ENCODE measurements at places on chromosomes 1 and 21.

DNA sequence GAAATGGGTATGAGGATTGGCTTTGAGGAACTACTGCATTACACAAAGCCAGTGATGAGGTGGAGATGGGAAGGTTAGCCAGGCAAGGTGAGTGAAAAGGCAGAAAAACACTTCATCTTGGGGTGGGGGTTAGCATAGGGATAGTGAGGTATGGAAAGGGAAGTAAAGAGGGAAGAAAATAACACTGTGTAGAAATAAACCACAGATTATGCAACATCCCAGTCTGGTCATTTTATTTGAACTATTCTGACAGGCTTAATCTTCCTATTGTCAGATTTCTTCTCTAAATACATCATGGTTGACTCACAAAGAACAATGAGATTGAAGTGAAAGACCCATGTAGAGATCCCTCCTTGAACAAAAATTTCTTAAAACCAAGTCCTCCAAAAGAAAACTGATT is 640.2 kb downstream of the PTPRC start:
- no peak for DNase-seq

DNA sequence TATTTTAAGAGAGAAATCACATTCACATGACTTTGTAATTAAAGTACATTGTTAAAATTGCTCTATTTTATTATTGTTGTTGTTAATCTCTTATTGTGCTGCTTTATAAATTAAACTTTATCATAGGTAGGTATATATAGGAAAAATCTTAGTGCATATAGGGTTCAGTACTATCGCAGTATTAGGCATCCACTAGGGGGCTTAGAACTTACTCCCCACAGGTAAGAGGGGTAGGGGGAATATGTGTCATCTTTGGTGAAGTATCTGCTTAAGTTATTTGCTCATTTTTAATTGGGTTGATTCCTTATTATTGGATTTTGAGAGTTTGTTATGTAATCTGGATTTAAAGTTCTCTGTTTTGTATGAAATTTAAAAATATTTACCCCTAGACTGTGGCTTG is 385.2 kb downstream of the DUSP10 start:
- no peak for DNase-seq

DNA sequence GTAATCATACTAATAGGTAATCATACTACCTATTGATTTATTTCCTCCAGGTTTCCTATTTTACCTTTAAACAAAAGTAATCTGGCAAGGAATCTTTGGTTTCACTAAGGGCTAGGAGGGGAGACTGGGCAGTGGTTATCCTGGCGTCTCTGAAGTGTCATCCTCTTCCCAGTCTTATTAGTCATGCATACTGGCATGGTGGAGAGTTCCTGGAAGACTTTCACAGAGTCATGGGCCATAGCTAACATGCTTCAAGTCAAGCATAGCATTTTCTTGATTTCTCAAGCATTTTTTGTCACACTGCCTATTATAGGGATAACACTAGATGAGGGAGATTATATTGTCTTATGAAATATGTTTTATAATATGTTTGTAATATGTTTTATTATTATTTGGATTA is 64.0 kb upstream of the ASB17 start:
- DNase-seq = no peak

DNA sequence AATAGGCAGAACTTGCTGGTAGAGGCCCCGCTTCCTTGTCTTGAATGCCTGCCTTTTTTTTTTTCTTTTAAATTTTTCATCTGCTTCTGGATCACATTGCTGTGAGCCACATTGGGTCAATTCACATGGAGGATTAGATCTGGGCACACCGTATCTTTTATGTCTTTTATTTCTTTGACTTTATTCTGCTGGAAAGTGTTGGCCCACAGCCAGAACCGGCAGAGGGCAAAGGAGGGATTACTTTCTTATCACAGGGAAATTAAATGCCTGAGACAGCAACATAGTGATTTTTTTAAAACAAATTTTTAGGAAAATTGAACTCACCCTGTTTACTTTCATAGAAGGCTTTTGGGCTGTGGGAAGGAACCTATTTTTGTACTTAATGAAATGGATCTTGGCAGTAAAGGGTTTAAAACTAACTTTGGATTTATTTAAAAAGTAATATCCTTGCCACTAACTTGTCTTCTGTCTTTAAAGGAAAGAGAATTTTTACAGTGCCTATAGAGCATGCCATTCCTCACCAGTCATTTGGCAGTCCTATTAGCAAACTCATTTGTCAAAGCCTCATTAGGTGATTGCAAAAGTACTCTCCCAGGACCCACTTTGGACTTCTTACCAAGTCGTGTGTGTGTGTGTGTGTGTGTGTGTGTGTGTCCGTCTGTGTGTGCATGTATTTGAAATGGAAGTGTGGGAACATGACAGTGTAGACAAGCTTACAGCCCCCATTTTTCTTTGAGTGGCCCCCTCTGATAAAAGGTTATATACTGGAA is 68.4 kb downstream of the ST6GALNAC3 start:
- DNase-seq = no peak

DNA sequence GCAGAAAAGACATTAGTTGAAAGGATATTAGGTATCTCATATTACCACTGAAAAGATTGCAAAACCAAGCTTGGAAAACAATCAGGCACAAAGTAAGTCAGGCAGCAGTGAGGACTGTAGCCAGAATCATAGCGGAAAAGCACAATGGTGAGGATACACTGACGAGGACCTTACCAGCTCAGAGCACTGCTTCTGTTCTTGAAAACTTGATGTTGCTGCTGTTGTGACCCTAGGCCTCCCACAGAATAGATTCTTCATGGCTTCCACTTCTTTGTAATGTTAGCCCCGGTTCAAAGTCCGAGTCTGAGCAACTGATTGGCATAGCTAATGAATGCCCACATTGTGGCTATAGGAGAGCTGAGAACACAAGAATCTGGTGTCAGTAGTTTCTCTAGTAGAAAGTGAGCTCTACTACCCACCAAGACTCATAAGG is 45.2 kb upstream of the LRRC8C start:
- DNase-seq = no peak

DNA sequence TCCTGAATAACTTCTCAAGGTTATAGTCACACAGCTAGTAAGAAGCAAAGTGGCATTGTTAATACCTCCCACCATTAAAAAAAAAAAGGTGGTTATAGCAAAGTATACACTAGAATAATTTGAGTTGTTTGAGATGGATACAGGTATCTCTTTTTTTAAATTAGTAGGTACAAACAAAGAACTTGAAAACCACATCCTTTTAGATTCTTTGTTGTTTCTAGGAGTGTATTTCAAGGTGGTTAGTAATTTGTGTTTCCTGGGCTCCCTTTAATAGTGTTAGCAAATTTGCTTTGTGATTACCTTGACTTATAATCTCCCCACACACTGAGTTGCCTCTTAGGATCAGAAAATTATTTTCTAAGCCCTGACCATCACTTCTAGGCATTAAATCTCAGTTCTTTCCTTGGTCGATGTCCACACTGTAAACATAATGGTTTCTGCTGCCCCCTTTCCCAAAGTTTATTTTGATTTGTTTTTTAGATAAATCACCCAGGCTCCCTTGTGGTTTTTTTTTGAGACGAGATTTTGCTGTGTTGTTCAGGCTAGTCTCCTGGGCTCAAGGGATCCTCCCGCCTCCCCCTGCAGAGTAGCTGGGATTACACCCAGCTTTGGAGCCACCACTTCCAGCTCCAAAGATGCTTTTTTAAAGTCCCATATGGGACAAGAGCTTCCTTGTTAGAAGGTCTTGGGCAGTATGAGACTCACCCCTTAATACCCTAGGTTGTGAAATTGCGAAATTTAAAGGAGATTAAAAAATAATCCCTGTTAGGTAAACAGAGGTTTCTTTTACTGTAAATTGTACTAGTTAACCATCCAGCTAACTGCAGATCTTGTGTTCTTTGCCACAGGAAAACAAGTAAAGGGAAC is 6.2 kb downstream of the AKIRIN1 start:
- DNase-seq = no peak

DNA sequence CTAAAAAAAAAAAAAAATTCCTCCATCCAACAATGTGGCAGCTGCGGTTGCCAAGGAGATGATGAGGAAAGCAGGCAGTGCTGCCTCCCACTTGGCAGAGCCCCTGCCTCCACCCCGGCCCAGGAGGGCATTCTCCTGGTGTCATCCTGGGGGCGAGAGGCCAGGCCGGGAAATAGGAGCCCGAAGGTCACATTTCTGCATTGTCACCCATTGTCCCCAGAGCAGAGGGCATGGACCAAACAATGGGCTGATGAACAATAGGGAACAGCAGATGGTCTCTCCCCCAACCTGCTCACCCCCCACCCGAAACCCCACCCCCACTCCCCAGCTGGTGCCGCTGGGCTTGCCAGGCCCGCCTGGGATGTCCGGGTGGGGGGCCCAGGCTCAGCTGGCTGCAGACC is 37.3 kb downstream of the CAMK2N1 start:
- no peak for DNase-seq

DNA sequence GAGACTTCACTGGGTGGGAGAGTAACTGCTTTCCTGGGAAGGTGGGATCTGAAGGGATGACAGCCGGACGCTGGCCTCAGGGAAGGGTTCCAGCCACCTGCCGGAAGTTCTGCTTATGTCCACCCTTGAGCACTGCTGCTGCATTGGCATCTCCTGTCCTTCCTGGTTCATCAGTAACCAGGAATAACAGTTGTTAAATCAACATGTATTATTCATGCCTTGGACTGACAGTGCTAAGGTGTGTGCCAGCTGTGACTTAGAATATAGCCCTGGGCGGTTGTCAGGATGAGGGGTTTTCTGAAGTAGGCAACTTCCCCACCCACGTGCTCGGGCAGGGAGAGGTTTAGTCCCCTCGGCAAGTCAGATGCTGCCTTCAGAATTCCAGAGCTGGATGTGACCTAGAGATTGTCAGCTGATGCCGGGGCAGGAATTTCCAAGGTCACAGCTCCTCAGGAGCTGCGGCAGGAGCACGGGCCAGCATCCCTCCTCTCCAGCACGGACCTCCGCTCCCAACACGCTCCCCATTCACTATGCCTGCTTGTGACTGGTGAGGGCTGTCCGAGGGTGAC is 17.9 kb downstream of the CLDN14 start:
- DNase-seq = no peak

- DNase-seq = no peak
Measured at GRCh38 chr1:198604975-198605374, 33.9 kb upstream of the PTPRC start.

- DNase-seq = peak; percentile 21
Measured at GRCh38 chr1:165928075-165928731, 100.8 kb downstream of the UCK2 start.

- no peak for DNase-seq
Measured at GRCh38 chr1:55632058-55632457, 416.9 kb upstream of the USP24 start.

DNA sequence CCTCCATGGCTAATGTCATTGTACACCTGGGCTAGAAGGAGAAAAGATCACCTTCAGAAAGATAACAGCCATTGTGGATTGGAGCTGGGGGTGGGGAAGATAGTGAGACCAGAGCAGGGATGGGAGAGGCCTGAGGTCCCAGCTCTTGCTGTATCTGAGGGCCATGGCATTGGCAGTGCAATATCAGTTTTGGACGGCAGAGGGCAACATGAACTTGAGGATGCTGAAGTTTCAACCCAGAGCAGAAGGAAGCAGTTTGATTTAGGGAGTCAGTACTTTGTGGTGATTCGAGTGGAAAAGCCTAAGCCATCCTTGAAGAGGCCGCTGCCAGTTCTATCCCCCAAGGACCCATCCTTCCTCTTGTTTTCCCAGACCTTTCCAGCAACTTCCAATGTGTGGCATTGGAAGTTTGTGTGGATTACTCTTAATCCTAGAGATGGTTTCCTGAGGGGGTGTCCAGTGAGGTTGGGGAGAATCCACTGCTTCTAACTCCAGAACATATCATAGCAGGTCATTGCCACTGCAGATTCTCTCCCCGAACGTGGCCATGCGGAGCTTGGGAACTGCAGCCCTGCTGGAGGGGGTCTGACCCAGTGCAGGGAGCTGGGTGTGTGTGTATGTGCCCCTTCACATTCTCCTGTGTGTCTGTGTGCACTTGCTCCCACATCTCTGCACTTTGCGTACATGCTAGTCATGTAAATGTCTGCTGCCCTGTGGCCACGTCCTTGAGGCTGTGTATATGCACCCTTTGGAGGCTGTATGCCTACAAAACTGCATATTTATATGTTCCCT is 24.1 kb downstream of the SLC26A9 start:
- DNase-seq = peak; percentile 42

GRCh38 chr1:11504599-11504998 is 25.6 kb downstream of the DISP3 start:
- DNase-seq = no peak

DNA sequence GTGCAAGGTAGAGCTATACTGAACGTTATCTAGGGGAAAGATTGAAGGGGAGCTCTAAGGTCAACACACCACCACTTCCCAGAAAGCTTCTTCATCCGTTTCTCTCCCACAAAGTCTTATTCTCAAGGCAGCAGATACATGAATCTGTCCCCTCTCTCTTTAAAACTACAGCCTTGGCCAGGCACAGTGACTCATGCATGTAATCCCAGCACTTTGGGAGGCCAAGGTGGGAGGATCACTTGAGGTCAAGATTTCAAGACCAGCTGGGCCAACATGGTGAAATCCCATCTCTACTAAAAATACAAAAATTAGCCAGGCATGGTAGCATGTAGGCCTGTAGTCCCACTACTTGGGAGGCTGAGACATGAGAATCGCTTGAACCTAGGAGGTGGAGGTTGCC is 8.1 kb downstream of the CYP4X1 start:
- no peak for DNase-seq

- DNase-seq = no peak
Measured at GRCh38 chr1:29364101-29364678, 127.9 kb downstream of the PTPRU start.

GRCh38 chr1:48761411-48761810 is 15.3 kb downstream of the BEND5 start:
- no peak for DNase-seq

GRCh38 chr1:167196166-167196565 is 24.5 kb upstream of the POU2F1 start:
- no peak for DNase-seq

- no peak for DNase-seq
Measured at GRCh38 chr1:160706526-160707235, 4.9 kb downstream of the CD48 start.

DNA sequence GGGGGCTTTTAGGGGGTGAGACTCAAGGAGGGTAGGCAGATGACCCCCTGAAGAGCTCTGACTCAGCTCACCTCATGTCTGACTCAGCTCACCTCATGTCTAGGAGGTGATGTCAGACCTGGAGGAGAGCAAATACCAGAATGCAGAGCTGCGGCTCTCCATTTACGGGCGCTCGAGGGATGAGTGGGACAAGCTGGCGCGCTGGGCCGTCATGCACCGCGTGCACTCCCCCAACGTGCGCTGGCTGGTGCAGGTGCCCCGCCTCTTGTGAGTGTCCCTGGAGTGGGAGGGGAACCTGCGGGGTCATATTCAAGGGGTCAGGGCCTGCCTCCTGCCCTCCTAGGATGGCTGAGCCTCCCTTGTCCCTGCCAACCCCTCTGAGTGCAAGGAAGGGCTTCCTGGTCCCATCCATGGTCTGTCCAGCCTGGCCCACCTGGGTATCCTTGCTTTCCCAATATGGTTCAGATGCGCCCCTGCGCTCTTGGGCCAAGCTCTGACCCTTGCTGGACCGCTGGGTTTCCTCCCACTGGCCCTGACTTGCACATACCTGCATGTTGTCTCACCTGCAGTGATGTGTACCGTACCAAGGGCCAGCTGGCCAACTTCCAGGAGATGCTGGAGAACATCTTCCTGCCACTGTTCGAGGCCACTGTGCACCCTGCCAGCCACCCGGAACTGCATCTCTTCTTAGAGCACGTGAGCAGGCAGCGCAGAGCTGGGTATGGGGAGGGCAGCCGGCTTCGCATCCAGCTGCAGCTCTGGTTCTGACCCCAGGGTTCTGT is 9.1 kb downstream of the AMPD2 start:
- DNase-seq = no peak

Measured in activated CD4-positive, CD25-positive, alpha-beta regulatory T cell treated with anti-CD3 and anti-CD28 coated beads, Interleukin-2, amount 50 U/mL, for 16 hours (primary cell).